Mesangial cell (primary cell): ENCODE measurements at places on chromosomes 13 and 19. TPM values are rescaled to one million over a fixed set of nuclear protein-coding genes. Genes with fewer than 3 reads are reported as not detected.

Gene SIGLECL1
- total RNA-seq, result not detected in 2 replicates

Gene MBD3L3
- total RNA-seq, result not detected in 2 replicates

Gene PTPRH
- total RNA-seq, result 0.81 and 3.7 TPM in 2 replicates

Gene MISP3
- 0.49 and 3.3 TPM in 2 replicates for total RNA-seq

Gene SLC15A1
- 0.13 and 0.16 TPM in 2 replicates for total RNA-seq

Gene ATP7B
- total RNA-seq, result 10.8 and 12.1 TPM in 2 replicates

Gene CDX2
- not detected in 2 replicates for total RNA-seq

Gene SELENOV
- 0.81 TPM in 1 of 2 replicates, not detected in the other for total RNA-seq
